ENCODE measurements at places on chromosomes 2 and 18.
A peak's percentile ranks its signal among the peaks of the same experiment; 100 is the strongest.

DNA sequence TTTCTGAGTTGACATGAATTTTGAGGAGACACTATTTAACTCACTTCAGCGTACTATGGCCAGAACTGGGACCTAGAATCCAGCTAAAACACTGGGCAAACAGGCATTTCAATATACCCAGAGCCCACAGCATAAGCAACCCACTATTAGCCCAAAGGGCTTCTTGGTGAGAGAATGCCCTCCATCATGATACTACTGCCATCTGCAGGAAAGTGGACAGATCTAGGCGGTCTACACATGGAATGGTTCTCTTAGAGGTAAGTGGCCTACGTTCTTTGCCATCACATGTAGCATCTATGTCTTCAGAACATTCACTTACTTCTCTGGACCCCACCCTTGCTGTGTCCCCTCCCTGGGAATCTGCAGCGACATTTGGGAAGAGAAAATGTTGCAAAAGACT is 181.3 kb upstream of the LINC00305 start:
- DNase-seq: peak; percentile 11

GRCh38 chr2:45009928-45010701 is 863 bp upstream of the SIX2 start:
- no peak for DNase-seq

GRCh38 chr2:12817870-12818269 is 101.1 kb downstream of the TRIB2 start:
- no peak for DNase-seq

GRCh38 chr2:201854221-201854801 is 48.0 kb downstream of the CDK15 start:
- no peak for DNase-seq

GRCh38 chr2:188570370-188570769 is 278.7 kb downstream of the GULP1 start:
- DNase-seq: no peak

DNA sequence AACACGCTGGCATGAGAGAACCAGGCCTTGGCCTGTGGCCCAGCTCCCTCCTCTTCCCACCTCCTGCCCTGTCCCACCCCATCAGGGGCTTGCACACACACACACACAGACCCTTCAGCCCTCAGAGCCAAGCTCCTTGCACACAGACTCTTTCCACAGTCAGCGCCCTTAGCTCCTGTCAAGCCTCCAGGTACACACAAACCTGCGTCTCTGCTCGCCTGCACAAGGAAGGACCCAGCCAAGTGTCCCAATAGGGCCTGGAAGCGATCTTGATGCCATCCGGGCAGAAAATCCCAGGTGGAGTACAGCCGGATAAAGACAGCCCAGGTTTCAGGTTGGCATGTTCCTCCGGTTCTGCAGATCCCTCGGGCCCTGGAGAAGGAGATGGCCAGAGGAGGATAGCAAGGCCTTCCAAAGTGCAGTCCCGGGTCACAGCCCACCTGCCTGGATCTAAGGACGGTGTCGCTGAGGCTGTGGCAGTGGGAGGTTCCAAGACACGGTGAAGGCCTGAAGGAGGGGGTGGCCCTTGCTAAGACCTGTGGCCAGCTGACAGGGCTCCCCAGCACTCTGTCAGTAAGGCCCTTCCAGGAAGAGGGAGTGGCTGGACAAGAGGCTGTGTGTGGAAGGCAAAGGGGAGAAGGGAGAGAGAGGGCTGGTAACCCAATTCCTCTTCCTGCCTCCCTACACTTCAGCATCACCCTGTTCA is 18.5 kb upstream of the STEAP3 start:
- DNase-seq: no peak

- DNase-seq: no peak
These were observed 492.6 kb downstream of the DPP10 start for GRCh38 chr2:114935031-114935430.

DNA sequence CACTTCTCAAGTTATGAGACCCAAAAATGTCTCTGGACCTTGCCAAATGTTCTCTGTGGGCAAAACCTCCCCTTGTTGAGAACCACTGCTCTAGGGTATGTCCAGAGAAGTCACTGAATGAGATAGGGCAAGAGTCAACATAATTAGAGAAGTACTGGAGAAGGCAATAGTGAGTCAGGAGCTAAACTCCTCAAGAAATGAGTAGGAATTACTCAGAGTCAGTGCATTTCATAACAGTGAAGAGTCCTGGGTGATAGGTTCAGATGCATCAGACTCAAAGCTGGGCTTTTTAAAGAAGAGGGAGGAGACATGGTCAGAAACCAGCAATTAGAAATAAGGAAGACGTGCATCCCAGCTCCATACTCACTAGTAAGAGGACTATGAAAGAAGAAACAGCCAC is 38.6 kb upstream of the IHH start:
- DNase-seq: no peak

Measured in Jurkat, Clone E6-1 (cell line).